D341Med (cell line): ENCODE measurements at places on chromosomes 12 and 14.

GRCh38 chr12:116525418-116526001 lies 33.7 kb upstream of the MAP1LC3B2 start:
- DNase-seq: no peak

GRCh38 chr12:68538726-68539614 lies 71.7 kb upstream of the RAP1B start:
- no peak for DNase-seq

DNA sequence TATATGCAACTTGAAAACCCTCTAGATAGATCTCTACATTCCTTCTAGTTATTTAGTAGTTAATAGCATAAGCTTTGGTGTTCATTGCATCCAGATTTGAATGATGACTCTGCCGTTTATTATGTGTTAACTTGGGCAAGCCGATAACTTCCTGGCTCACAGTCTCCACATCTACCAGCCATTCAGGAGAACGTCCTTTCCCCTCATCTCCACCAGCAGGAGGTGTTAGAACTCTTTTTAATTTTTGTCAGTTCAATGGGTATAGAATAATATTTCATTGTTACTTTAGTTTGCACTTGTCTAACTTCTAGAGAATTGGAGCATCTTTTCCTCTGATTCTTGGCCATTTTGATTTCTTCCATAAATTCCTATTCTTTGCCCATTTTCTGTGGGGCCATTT lies 30.0 kb upstream of the WSCD2 start:
- DNase-seq: no peak

DNA sequence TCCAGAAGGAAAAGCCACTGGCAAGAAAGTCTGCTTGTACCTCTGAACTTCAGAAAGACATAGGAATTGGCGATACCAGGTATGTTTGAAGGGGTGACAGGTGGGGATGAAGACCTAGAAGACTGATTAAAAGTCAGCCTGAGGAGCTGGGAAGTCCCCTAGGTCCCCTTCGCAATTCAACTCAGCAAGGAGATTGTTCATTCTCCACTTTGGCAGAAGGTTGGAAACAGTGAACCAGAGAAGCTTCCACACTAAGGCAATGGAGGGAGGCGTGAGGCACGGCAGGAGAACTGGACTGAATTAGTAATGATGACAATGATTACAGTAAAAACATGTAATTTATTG lies 240.3 kb upstream of the TMPO start:
- no peak for DNase-seq
